ENCODE measurements at places on chromosomes 12 and 14. TPM values are rescaled to one million over a fixed set of nuclear protein-coding genes. Genes with fewer than 3 reads are reported as not detected.

CLEC4E gene
- total RNA-seq, result not detected

ASIC1 gene
- 2.8 TPM for total RNA-seq

DNA sequence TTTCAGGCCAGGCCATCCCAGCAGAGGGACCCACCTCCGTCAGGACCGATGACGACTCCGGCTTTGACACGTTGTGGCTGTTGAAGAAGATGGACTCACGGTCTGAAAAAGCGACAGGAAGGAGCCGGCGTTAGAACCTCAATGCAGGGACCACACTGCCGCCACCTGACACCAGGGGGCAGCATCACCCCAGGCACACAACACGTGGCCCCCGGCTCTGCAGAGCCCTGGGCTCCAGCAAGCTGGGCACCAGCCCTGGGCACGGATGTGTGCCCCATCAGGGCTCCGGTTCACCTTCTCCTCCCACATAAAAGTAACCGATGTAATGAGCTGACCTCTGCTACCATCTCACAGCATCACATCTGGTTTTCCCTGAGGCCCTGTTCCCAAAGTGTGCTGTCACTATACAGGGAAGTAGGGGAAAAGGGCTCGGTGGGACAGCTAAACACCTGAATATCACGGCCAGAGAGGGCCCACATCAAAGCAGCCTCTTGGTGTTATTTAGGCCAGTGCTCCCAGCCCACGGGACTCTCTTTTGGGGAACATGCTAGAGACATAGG lies 29.0 kb downstream of the CHGA start:
- peak; percentile 90 for DNase-seq

DNA sequence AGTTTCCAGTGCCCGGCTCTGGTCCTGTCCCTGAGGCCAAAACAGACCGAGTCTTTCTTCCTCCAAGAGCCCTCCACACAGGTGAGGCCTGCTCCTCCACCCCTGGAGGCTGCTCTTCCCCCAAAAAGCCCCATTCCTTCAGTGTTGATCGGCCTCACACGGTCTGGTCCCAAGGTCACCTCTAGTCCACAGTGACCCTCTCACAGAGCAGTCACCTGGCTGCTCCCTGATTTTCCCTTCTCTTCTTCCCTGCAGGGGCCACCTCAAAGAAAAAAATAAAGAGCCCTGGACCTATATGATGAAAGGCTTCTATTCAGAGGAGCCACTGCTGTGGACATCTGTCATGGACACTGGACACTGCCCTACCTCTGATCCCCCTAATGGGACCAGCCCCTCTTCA lies 42.5 kb downstream of the TTC7B start:
- DNase-seq, result no peak

DNA sequence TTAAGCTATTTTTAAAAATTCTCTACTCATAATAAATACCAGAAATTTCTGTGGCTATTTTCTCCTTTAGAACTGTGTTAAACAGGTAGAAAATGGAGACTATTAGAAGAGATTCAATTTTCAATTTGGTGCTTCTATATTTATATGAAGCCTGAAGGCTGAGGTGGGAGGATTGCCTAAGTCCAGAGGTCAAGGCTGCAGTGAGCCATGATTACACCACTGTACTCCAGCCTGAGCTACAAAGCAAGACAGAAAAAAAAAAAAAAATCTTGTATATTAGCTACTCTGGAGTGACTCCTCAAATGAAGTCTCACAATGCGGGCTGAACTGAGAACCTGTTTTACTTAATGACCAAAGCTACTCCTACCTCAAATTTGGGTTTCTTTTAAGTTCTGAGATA lies 9.8 kb upstream of the DPF3 start:
- DNase-seq, result no peak

DNA sequence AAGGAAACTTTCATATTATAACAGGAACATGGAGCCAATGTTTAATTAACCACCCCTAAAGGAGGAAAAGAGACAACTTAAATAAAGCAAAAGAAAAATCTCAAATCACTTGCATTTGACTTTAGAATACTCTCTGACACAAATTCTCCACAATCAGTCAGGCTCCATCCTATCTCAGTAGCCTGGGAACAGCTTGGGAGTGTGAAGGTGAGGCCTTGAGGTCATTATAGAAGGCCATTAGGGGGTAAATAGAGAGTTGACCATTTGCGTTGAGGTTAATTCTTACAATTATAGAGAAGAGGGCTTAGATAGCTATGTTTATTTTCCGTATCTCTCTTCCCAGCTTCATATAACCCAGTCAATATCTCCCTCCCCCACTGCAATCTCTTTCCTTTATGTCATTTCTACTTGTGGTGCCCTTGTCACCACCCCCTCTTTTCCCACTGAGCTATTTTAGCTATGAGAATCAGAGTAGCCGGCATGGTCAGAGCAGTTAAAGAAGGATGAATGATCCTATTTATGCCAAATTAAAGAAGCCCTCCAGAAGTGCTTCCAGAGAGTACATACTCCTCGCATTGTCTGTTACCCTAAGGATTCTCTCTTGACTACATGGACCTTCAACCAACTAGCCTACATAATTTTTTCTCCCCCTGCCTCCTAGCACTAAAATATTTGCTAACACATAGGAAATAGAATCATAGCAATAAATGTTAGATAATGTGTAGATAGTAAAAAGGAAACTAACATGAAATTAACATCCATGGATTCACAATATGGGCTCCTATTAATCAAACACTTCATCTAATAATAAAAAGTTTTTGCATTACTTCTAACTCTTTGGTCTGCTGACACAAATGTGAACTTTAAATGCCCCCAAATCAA lies 135.2 kb upstream of the KRR1 start:
- no peak for DNase-seq

ENTPD5 gene
- total RNA-seq, result 3.1 TPM

DNA sequence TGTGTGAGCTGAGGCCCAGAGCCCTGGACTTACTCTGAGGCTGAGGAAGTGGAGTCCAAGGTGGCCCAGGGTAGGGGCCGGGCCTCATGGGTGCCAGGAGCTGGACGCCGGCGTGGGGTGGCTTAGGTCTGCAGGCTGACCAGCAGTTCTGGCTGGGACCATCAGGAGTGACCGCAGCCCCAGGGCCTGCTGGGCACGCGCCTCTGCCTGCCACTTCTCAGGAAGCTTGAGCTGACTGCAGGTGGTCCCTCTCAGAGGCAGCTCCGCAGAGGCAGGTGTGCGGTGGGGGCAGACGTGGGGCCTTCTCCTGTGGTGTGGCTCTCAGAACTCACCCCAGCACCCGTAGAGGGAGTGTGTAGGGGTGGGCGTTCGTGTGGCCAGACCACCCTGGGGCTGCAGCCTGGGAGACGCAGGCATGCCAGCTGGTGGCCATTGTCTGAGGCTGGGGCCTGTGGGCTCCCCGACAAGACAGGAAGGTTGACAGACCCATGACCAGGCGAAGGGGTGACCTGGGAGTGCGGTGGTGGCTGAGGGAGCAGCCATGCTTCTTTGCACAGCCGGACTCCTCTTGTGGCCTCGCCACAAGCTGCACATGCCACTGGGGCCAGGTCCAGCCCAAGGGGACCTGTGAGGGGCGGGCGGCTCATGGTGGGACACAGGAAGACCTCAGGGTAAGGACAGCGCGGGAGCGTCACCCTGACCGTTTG lies 40.0 kb upstream of the TEX22 start:
- DNase-seq, result no peak

DNA sequence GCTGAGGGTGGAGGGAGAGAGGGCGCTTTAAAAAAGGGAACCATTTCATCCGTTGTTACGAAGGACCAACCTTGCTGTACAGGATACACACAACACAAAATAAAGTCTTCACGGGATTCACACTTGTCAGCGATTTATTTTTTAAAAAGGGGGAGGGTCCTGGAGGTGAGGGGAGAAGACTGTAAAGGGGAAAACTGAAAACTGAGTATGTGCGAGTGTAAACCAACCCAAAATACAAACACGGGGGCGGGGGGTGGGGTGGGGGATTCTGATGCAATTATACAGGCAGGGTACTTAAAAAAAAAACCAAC lies 499 bp upstream of the PRKAG1 start:
- no peak for DNase-seq

CFAP54 gene
- total RNA-seq, result 0.31 TPM

LRCOL1 gene
- total RNA-seq, result not detected

TAS2R8 gene
- not detected for total RNA-seq

MANSC4 gene
- total RNA-seq, result not detected

SCNN1A gene
- 2.8 TPM for total RNA-seq

ESR2 gene
- 0.14 TPM for total RNA-seq

RNF212B gene
- total RNA-seq, result not detected

- no peak for DNase-seq
Measured at GRCh38 chr12:31728289-31728916, 418 bp downstream of the AMN1 start.

DNA sequence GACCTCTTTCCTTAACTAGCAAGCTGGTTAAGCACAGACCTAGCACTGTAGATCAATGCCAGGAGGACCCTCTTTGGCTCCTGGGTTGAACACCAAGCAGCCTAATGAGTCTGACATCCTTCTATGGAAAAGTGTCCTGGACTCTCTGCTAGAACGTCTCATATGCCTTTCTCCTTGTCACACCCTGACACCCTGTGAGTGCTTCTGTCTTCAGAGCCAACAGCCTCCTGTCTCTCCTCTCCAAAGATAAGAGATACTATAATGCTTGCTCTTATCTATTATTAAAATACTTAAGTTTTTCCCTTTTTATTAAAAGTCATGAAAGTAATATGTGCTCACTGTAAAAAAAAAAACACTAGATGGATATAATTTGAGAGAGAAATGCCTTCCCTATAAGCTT lies 222.7 kb downstream of the FOXN3 start:
- DNase-seq, result no peak

- DNase-seq, result no peak
Measured at GRCh38 chr14:40240245-40240859, 808.1 kb upstream of the FBXO33 start.

- no peak for DNase-seq
Measured at GRCh38 chr12:55695349-55695748, 12.4 kb downstream of the ITGA7 start.

DNA sequence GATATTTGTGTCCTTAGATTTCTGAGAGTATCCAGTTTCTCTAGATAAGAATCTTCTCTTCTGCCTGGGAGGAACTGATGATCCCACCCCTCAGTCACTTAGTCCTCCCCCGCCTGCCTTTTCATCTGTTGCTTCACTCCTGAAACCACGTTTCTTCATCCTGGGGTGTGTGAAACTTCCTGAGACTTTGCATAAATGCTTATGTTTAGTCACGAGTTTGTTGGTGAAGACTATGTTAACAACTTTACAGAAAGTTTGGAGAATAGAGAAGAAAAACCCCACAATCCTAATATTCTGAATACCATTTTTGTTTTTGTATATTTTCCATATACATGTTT lies 33.2 kb downstream of the MARK3 start:
- DNase-seq, result no peak

CHGA gene
- not detected for total RNA-seq

GRCh38 chr12:76032043-76032981 lies 736 bp upstream of the PHLDA1 start:
- peak; percentile 67 for DNase-seq

DNA sequence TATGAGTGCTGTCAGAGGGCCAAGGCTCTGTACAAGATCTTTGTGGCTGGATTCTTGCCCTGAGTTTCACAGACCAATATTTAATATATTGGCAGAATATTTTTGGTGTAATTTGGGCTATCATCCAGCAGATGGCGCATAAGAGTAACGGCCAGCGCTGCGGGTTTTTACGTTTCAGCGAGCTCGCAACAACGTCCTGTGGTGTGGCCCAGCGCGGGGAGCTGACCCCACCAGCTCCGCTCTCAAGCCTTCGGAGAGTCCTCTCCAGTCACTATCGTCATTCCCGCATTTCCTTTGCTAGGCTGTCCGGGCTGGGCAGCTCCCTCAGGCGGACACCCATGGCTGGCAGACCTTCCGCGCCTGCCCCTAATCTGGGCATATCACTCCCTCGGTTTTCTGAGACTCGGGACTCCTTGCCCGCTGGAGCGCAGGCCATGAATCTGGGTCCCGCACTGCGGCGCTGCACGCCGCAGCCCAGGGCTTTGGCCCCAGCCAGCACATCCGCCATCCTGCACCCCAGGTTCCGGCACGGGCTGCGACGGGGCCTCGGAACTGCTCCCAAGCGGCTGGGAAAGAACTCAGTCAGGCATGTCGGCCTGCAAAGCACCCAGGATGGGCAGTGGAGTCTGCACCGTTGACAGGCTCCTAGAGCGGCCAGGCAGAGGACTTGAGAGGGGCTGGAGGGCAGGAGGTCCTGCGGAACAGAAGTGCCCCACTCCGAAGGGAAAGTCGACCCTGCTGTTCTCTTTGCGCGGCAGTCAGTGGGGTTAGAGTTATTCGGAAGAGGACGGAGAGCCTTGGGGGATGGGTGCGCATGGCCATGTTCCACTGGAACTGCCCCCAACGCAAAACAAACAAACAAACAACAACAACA lies 18.4 kb downstream of the OLR1 start:
- DNase-seq, result peak; percentile 60

- DNase-seq, result no peak
Measured at GRCh38 chr14:76138758-76139723, 12.7 kb upstream of the GPATCH2L start.

LBHD2 gene
- total RNA-seq, result not detected

KIF5A gene
- 3.4 TPM for total RNA-seq

DNA sequence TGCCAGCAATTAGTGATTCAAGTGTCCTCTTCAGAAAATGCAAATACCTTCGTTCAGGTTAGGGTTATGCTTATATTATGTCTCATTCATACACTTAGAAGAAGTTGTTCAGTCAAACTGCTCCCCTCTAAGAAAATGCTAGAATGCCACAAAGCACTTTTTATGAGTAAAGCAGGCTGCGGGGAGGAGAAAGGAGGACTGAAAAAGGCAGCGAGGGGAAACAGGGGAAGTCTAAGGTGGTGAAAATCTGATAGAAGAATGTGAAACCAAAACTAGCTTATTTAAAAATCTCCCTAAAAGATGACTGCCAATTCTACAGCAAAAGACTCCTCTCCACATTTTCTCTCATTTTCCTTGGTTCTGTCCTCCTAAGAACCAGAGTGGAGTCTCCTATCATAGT lies 70.1 kb downstream of the PRKD1 start:
- DNase-seq, result no peak

DNA sequence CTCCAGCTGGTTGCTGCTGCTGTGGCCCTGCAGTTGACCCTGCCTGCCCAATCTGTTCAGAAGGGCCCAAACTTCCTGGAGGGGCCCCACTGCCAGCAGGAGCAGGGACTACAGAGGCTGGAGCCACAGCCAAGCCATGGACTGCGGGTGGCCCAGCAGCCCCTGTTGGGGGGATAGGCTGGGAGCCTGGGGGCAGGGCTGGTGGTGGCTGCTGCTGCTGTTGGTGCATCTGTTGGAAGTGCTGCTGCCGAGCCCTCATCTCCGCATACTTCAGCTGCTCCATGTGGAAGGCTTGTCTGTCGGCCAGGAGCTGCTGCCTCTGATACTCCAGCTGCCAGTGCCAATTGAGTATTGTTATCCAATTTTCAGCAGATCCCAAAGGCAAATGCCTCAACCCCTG lies 7.2 kb downstream of the MYL6 start:
- no peak for DNase-seq

NPAS3 gene
- total RNA-seq, result not detected

GRCh38 chr12:65791400-65791799 lies 32.9 kb upstream of the HMGA2 start:
- DNase-seq, result no peak

DNA sequence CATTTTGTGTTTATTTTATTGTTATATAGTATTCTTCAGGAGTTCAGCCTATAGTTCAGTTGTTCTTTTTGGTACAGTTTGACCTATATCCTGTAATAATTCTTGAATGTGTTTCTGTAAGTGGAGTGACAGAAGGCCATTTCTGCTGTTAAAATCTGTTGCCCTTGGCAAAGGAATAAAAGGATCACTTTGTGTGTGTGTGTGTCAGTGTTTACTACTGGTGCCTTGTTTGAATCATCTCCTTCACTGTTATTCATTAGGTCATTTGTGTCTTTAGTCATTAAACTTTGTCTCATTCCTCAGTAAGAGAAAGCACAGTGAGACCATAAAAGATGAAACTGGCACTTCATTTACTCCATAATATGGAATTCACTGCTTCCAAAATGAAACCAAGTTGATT lies 130.7 kb downstream of the TMTC2 start:
- DNase-seq, result no peak

Measured in activated naive CD4-positive, alpha-beta T cell treated with anti-CD3 and anti-CD28 coated beads, Interleukin-2, amount 50 U/mL, for 72 hours (primary cell).